Kidney (tissue), 22 donors: ENCODE measurements at places on chromosomes 1 and 21. TPM values are rescaled to one million over a fixed set of nuclear protein-coding genes. Genes with fewer than 3 reads are reported as not detected.
A peak's percentile ranks its signal among the peaks of the same experiment; 100 is the strongest.

DNA sequence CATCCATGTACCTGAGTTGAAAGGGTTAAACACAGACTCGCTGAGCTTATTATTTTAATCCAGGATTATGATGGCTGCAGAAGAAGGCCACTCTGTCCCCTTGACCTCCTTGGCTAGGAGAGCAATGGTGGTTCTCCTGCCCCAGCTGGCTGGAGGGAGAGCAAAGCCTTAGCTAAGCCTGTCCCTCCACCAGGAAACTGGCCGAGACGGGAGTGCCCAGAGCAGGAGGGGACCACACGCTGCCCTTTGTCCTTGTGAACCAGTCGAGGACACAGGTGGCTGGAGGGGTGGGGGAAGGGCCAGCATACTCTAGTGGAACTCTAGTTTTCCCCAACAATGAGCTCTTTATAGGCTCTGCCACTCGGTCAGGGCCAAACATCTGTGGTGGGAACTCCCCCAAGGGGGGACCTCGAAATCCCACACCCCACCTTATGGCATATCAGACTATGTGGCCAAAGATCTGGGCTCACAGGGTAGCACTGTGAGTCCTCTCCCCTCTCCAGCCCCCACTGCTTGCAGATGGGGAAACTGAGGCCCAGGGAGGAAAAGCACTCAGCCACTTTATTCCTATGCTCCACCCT is 12.9 kb downstream of the KIAA1614 start:
- DNase-seq, result peak; percentile 36

DNA sequence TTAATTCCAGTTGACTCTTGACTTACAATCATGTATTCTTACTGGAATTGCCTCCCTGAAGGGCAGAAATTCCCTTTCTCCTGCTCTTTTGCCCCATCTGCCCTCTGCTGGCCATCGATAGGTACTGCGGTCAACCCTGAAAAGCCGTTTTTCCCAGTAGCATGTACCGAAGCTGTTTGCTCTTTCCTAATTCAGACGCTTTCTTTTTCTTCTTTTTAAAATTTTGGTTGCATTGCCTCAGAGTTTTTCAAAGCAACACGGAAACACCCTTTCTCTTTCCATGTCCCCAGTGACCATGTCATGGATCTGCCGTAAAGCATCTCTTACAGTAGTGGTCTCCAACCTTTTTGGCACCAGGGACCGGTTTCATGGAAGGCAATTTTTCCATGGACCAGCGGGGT is 164.2 kb upstream of the C1orf21 start:
- DNase-seq, result peak; percentile 34

DNA sequence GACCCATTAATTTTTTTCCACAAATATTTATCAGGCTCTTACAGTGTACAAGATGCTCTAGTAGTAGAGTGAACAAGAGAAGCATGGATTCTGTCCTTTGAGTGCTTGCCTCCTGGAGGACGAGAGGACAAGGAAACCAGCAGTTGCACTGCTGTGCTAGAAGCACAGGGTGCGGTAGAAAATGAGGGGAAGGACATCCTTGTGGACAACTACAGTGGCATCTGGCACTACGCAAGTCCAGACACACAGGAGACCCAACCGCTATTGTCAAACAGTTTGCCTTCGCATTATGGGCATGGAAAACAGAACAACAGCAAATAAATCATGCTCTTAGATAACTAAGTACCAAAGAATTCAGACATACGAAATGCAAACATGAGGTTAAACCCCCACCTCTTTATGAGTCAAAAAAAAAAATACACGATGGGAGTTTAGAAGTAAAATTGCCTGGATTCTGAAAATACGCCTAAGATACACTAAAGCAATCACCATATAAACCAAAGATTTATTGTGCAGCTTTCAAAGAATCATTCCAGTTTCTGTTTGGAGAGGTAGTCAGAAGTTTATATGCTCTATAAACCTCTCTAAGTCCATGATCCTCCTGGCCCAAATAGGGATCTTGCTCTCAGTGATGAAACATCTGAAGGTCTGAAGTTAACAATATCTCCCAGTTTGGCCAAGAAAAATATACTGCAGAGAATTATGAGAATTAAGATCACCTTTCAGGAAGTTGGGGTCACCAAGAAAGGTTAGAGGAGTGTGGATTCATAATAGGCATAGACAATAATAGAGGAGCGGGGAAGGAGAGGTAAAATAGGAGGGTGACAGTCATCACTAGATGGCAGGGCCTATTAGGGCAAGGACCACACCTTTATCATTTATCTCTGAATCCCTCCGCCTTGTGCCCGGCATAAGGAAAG is 307.8 kb downstream of the NFIA start:
- DNase-seq, result no peak

DNA sequence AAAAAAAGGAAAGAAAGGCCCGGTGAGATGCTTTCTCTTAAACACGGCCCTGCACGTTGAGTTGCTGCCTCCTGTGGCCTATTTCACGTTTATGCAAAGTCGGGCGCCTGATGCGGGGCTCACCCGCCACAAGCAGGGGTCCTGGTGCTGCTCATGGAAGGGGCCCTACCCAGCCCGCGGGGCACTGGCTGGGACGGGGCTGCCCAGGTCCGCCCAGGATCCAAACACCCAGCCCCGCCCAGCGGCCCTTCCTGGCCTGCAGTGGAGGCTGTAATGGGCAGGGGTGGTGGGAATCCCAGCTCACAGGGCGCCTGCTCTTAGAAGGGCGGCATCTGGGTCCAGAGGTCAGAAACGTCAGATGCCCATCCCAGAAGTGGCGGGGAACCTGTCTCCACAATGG is 1.6 kb downstream of the COL6A2 start:
- no peak for DNase-seq

C4BPA gene
- 45.7 TPM for total RNA-seq

PLA2G4A gene
- total RNA-seq, result 8.4 TPM
